ENCODE measurements at places on chromosomes 11 and 22.

GRCh38 chr22:19765477-19766239 is 5.1 kb downstream of the TBX1 start:
- peak; percentile 16 for DNase-seq

- peak; percentile 53 for DNase-seq
These were observed 42.0 kb downstream of the FAM83F start for GRCh38 chr22:40036591-40037225.

DNA sequence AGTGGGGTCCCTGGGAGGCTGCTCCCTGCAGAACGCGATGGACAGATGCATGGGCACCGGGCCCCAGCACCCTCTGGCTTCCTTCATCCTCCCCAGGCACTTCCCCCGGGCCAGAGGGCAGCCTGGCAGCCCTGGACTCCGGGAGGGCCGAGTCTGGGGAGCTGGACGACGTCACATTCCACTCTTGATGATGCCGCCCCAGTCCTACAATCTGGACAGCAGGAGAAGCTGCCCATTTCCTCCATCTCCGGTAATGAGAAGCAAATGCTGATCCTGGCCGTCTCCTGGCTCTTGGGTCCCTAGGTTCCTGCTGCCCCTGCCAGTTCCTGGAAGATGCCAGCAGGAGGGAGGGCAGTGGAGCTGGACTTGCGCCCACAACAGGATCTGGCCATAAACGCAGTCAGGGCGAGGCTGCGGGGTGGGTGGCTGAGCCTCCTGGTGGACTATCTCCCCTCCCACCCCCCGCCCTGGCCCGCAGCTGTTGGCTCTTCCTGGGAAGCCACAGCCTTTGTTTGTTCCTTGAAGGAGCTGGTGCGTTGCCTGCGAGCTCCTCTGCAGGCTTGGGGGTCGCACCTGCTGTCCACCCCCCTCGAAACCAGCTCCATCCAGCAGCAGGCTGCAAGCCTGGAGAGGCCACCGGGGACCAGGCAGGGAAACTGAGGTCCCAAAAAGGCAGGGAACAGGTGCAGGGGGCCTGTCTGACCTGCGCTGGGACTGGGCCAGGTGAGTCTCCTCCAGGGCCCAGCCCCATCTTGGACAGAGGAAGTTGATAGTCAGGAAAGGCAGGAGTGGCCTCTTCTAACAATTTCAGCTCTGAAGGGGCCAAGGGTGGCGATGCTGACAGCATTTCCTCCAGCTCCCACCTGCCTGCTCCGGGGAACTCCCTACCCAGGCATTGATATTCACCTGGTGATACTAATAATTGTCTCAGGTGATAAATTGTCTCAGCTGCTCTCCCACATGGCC is 17.9 kb upstream of the MUC6 start:
- no peak for DNase-seq

- DNase-seq: peak; percentile 94
These were observed at the start of gene RTCB for GRCh38 chr22:32411829-32412592. RTCB (minus strand) TSS chr22:32412247; CDS start chr22:32412156, 91 bp downstream.

GRCh38 chr11:76288166-76288980 is 82.1 kb upstream of the WNT11 start:
- peak; percentile 25 for DNase-seq

GRCh38 chr11:35878741-35879140 is 65.1 kb upstream of the LDLRAD3 start:
- DNase-seq: no peak

GRCh38 chr11:32420937-32421901 is 14.1 kb downstream of the WT1 start:
- DNase-seq: peak; percentile 52

GRCh38 chr11:130668751-130669150 is 220.3 kb downstream of the ADAMTS15 start:
- DNase-seq: no peak

- no peak for DNase-seq
These were observed 11.9 kb downstream of the LARGE1 start for GRCh38 chr22:33908171-33909074.

DNA sequence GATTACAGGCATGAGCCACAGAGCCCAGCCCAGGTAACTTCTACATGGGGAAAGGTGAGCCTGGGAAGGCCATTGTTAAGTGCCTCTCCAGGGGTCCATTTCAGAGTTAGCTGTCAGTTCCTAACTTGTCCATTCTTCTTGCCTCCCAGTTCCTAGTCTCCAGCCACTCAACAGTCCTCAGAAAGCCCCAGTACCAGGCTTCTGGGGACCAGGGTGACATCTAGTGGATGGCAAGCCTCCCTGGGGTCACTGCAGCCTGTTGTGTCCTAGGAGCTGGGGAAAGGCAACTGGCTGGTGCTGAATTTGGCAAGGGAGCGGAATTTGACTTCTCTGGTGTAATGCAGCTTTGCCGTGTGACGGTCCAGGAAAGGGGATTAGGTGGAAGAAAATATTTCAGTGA is 2.1 kb downstream of the LGALS12 start:
- DNase-seq: no peak

GRCh38 chr22:29840498-29840897 is 2.4 kb upstream of the ASCC2 start:
- no peak for DNase-seq

DNA sequence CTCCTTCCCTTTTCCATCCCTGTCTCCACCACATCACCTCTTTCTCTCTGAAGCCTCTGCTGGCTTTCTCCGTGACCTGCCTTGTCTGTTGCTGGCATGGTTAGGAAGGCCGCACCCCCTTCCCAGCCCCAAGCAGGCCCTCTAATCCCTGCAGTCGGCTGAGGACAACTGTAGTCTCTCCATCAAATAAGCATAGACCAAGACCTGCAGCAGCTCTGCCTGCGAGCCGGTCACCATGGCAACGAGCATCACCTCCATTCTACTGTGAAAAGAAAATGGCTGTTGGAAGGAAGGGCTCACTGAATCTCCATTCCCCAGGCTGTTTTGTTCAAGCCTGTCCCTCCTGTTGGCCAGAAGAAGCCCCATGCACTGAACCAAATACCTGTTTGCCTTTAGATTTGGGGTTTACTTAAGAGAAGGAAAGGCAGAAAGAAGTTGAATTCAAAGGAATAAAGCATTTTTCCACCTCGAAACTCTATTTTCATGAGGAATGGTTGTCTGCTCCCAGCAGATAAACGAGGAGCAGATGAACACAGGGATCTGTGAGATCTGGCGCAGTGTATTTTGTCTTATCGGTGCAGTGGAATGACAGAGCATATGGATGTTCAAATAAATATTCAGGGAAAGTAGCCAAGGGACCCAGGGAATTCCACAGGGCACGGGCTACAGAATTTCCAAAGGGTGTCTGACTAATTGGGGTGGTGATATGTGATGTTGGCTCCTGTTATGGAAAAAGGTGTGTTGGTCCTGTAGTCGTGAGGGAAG is 113.1 kb upstream of the TTC12 start:
- DNase-seq: no peak

DNA sequence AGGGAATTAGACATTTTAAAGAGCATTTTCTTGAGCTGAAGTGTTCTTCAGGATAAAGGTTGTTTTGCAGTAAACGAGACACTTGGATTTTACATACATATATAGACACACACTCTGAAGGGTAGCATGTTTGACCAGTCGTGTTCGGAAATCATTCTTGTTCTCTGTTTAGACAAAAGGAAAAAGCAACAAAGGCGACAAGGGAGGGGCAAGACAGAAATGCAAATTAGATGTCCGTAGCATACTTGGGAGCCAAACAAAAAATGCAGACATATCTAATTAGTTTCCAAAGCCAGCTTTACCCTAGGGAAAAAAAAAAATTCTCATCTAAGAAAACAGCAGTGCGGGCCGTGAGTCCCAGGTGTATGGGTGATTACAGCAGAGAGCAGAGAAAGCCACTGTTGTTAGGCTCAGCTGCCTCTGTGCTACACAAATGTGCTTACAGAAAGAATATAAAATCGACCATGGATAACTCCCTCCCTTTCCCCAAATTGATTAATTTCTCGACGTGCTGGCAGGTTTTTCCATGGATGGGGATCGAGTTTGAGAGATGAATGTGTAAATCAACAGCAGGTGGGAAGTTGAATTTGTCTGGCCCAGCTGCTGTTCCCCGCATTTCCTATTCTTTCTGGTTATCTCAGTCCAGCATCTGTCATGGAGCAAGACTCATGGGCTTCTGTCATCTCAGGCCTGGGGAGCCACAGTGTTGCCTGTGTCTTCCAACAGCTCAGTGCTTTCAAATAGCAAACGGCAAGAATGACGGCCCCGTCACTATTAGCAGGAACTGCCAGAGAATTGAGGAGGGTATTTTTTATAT is 176.5 kb upstream of the TTC12 start:
- DNase-seq: no peak

- no peak for DNase-seq
These were observed 8.3 kb downstream of the SRSF8 start for GRCh38 chr11:95074792-95075563.

DNA sequence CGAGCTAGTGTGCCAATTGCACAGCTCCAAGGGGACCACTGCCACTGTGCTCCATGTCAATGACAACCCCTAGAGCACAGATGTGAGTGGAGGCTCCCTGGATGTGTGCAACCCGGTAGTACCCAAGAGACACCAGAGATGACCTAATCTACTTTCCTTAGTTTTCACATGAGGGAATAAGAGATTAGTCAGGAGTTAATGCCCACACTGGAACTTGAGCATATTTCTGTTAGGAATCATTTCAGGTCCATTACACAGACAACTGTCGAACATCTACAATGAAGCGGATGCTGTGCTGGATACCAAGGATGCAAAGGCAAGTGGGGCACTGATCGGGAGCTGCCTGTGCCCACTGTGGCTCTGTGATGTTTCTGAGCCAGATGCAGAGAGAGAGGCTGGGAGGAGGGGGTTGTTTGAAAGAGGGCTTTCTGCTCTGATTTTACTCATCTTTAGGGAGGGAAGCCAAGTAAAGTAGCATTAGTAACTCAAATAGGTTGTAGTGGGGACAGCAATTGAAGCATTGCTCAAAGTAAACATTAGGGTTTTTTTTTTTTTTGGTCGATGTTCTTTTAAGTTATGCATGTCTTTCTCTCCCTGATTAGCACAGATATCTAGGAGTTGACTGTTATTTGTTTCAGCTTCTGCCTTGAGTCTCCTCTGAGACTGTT is 82.5 kb upstream of the SORL1-AS1 start:
- no peak for DNase-seq

DNA sequence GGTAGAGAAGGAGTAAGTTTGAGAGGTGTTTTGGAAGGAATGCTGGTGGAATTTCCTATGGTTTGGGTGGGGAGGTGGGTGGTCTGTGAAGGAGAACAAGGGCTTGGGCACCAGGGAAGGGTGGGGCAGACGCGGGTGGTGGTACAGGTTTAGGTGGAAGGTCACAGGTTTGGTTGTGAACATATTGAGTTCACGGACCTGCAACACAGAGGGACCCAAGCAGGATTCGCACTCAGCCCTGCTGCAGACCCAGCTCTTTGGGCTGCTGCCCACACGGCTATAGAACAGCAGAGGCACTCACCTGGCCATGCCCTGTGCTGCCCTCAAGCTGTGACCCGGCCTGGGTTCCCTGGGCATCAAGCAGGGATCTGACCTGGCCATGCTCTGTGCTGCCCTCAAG is 33.5 kb upstream of the EMID1 start:
- no peak for DNase-seq

- DNase-seq: no peak
These were observed 242.0 kb downstream of the DLG2 start for GRCh38 chr11:85385111-85385510.

GRCh38 chr11:21896746-21897602 is 295.9 kb upstream of the ANO5 start:
- DNase-seq: no peak

DNA sequence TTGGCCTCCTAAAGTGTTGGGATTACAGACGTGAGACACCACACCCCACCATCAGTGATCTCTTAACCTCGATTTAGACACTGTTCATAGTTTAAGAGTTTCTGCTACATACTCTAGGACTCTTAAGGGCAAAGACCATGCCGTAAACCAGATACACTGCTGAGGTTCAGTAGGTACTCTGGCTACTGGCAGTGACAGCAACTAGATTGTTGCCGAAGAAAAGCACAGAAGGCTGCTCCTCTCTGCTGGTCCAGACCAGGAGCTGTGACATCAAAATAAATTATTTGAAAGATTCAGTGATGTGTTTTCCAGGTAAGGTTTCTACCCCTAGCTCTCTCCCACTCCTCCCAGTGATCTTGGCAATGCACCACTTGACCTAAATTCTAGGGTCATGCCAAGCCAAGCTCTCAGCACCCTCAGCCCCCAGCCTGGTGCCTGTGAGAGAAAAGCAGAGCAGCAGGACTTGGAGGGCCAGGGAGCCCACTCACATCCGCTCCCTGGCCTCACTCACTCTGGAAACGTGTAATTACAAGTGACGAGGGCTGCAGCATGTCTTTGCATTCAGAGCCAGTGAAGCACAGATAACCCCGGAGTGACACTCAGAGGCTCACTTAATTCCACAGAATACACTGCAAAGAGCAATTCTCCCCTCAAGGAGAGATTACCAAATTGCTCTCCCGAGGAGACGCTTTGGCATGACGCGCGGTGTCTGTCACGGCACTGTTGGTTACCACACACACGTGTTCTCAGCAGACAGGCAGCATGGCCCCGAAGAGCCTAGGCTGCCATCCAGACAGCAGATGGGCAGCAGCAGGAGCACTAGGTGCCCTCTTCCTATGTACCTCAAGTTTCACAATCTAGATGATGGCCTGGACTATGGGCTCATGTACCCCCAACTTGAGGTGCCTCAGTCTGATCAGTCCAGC is 96.9 kb upstream of the PITPNB start:
- no peak for DNase-seq

DNA sequence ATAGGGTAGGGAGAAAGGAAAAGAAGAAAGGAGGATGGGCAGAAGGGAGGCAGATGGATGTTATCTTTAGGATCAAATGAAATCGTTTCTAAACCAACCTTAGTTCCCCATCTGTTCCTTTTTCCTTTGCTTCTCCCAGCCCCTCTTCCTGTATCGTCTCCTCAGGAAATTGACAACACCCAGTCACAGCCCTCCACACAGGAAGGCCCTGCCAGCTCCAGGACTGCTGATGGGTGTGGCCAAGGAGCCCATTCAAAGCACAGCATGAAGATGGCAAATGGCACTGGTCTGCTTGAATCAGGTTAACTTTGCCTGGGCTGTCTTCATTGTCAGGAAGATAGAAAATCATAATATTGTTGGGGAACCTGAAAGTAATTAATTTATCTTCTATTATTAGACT is 164.8 kb downstream of the C11orf87 start:
- no peak for DNase-seq

DNA sequence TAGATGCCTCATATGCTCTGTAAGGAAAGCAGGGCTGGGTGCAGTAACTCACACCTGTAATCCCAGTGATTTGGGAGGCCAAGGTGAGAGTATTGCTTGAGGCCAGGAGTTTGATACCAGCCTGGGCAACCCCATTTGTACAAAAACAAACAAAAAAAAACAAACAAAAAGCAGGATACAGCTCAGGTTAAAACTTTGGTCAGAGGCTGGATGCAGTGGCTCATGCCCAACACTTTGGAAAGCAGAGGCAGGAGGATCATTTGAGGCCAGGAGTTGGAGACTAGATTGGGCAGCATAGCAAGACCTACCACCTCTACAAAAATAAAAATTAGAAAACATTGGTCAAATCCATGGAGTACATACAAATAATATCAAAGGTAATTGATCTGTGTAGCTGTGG is 7.9 kb downstream of the CUL5 start:
- DNase-seq: no peak
